ENCODE measurements at places on chromosomes 4 and X.

DNA sequence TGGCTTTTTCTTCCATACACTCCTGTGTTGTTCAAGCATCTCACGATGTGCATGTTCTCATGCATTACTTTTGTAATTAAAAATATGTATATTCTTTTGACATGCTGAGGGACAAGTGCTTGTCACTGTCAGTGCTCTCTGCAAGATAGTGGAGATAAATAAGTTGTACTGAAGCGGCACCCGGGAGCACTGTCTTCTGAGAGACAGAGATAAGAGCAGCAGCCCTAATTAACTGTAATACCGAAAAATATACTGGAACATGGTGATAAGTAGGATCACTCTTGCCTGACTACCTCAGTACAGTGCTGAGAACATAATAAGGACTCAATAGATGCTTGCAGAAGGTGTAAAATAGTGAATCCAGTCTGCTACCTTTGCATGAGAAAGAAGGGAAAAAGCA is 9.4 kb upstream of the GPR173 start:
- no peak for DNase-seq

DNA sequence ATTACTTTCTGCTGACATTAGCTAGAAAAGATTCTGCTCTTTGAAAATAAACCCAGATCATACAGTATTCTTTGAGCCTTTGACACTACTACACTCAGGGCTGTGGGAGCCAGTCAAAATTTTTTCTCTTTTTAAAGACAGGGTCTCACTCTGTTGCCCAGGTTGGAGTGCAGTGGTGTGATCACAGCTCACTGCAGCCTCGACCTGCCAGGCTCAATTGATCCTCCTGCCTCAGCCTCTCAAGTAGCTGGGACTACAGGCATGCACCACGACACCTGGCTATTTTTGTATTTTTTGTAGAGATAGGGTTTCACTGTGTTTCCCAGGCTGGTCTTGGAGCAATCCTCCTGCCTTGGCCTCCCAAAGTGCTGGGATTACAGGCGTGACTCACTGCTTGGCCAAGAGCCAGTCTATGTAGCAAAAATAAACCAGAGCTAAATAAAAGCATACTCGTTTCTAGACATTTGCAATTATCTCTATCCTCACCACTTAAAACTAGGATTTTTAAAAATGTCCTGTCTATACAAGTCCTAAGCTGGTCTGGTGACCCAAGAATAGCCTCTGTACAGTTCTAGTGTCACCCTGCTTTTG is 43.2 kb downstream of the AKAP4 start:
- DNase-seq = peak; percentile 9

GRCh38 chrX:11462136-11462535 is 168.9 kb downstream of the AMELX start:
- DNase-seq = no peak

DNA sequence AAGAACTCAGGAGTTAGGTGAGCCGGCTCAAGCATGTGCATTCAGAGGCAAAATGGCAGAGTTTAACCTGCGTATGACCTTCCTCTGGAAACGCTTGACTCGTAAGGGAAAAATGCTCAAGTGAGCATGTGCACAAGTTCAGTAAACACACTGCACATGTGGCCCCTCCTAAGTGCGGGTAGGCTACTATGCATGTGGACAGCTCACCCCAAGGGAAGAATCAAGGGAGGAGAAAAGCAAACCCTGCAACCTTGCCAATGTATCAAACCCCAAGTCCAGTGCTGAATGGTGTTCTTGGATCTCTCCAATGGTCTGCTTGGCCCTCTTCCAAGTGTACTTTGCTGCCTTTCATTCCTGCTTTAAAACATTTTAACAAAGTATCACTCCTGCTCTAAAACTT is 407.1 kb downstream of the ADAM29 start:
- DNase-seq = no peak

DNA sequence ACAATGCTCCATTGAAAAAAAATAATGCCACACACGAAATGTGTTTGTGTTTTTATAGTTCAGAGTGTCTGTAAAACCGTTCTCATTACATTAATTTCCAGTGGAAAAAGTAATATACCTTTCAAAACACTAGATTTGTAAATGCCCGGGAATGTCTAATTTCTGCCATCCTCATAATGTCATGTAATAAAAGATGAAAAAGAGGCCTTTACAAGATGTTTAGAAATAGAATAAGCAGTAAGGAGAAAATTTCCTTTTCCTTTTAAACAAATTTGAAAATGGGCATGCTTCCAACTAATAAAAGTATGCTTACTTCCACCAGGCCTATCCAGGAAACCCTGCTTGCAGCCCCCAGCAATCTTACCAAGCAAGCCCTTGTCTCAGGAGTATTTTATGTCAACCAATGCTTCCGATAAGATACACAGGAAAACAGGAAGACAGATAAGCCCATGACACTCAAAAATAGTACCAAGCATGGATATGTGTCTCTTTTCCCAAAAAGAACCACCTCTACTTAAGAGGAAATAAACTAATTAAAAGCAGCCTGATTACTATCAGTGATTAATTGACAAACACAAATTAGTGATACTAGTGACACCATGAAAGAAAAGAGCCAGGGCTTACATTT is 894.7 kb upstream of the INTU start:
- no peak for DNase-seq

- no peak for DNase-seq
Measured at GRCh38 chr4:170022211-170022610, 4.0 kb downstream of the MFAP3L start.

DNA sequence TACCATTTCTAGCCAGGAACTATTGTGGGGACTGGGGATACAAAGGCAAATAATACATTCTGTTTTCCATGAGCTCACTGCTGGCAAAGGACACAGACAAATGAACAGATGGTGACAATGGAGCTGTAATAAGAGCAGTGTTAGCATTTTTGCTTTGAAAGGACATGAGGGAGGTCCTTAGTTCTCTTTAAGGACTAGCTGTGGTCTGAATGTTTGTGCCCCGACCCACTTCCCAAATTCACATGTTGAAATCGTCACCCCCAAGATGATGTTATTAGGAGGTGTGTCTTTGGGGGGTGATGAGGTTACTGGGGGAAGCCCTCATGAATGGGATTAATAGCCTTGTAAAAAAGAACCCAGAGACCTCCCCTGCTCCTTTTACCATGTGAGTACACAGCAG is 30.3 kb downstream of the CCNG2 start:
- DNase-seq = no peak

DNA sequence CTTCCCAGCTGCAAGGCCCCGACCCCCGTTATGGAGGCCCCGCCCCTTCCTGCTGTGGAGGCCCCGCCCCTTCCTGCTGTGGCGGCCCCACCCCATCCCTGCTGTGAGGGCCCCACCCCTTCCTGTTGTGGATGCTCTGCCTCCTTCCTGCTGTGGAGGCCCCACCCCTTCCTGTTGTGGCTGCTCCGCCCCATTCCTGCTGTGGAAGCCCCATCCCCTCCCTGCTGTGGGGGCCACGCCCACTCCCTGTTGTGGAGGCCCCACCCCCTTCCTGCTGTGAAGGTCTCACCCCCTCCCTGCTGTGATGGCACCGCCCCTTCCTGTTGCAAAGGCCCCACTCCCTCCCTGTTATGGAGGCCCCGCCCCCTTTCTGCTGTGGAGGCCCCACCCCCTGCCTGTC is 104.9 kb upstream of the PSAPL1 start:
- DNase-seq = no peak

DNA sequence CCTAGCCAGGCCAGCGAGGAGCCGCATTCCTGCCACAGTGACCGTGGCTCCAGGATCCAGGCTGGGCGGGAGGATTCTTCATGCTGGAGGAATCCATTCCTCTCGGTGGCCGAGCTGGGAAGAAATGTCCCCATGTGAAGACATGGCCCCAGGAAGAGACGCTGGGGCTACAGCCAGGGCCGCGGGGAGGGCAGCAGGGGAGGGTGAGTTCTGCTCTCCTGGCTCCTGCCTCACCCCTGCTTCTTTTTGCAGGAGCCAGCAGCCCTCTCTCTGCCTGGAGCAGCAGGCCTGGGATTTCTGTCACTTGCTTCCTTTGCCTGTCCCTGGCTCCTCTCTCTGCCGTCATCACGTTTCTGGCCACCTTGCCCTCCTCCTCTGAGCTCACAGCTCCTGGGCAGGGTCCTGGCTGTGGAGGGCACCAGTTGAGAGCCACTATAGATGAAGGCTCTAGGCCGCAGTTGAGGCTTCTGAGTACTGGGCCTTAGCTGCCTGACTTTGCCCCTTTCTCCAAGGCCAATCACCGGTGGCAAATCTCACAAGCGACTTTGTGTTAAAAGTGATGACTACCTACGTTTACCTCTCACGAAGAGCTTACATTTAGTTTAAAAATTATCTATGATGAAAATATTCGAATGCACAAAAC is 48.3 kb downstream of the ENPP6 start:
- no peak for DNase-seq

DNA sequence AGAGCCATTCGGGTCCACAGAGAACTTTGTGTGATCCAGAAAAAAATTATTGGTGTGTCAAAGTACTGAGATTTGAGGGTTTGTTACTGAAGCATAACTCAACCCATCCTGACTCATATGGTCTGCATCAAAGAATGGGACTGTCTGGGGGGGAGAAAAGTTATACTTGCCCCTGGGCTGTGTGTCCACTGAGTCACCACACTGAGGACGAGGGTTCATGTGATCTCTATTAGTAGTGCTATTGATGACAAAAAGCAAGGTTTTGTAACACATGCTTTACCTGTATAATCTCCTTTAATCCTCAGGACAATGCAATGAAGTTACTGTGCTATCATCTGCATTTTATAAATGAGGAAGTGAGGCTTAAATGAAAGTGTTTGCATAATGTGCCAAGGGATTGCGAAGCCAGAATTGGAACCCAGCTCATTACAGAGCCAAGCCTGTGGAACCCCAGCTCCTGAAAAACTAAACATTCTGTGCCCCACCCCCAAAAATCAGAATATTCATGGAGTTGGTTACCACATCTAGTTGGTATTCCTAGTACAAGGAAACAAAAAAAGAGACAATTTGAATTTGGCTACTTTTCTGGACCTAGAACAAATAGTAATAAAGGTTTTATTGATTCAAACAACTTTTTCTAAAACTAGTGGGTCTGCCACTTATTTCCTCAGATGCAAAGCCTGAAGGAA is 31.2 kb downstream of the CCDC149 start:
- no peak for DNase-seq

- no peak for DNase-seq
Measured at GRCh38 chr4:1154126-1154522, 18.3 kb downstream of the SPON2 start.

DNA sequence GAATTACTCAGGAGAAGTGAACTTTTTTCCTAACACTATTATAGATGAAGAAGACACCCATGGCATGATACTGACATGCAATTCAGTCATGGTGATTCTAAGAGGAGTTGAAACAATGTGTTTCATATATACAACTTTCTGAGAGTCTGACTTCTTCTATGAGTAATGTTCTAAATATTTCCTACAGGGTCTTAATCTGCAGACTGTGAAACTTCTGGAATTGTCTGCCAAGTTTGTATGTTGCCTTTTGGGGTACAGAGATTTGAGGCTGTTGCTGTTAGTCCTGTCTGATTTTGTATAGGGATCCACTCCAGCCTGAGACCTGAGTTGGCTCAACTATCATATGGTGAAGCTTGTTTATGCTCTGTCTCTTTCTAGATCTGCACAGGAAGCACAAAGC is 160.6 kb upstream of the GATB start:
- peak; percentile 34 for DNase-seq

GRCh38 chr4:81659051-81659450 is 187.3 kb upstream of the RASGEF1B start:
- DNase-seq = no peak

GRCh38 chr4:13640149-13640940 is 12.8 kb upstream of the BOD1L1 start:
- peak; percentile 77 for DNase-seq

GRCh38 chr4:169663831-169664230 is 43.5 kb downstream of the CLCN3 start:
- DNase-seq = no peak

GRCh38 chr4:153438916-153439756 is 27.0 kb upstream of the TMEM131L start:
- no peak for DNase-seq

GRCh38 chr4:87916626-87917025 is 58.9 kb upstream of the SPP1 start:
- no peak for DNase-seq

DNA sequence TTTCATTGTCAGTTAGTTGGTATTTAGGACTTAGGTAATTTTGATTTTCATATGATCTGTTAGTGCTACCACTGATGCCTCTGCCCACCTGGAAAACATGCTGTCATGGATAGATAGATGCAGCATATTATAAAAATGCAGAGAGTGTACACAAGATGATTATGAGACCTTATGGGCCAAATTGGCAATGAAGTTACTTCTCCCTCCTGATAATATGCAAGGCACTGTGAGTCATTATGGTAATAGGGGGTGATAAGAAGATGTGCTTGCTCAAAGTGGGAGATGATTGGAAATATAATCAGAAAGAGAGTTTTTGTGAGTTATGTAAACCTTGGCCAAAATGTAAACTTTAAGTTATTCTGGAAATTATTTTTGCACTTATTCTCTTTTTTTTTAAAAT is 56.6 kb upstream of the RHOH start:
- no peak for DNase-seq

DNA sequence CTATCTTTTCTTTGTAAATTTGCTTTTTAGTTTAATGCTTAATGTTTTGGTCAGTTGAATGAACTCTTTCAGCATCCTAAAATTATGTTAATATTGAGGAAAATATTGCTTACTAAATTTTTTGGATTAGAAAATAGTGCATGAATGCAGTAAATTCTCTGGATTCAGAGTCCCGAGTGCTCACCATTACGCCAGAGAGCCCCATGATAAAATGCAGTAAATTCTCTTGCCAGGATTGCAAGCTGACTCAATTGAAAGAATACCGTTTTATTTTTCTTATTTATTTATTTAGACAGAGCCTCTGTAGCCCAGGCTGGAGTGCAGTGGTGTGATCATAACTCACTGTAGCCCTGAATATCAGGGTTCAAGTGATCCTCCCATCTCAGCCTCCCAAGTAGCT is 60.9 kb upstream of the ENPEP start:
- no peak for DNase-seq

DNA sequence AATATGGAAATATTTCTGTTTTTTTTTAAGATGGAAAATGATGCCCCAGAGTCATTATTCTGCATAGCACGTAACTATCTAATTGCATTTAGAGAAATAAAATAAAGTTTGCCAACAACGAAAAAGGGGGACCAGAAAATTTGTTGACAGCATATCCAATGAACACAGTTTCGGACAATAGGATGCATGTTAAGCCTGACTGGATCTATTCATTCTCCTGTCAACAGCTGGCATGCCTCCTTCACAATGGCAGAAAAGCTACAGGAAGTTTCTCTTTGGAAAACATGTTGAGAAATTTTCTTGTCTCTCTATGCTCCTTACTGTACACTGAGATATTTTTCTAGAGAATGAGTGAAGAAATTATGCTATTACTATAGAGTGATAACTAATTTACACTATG is 262.5 kb downstream of the GRID2 start:
- DNase-seq = no peak

Data from LHCN-M2 (cell line).